ENCODE measurements at places on chromosomes 5 and 9.
A peak's percentile ranks its signal among the peaks of the same experiment; 100 is the strongest.

DNA sequence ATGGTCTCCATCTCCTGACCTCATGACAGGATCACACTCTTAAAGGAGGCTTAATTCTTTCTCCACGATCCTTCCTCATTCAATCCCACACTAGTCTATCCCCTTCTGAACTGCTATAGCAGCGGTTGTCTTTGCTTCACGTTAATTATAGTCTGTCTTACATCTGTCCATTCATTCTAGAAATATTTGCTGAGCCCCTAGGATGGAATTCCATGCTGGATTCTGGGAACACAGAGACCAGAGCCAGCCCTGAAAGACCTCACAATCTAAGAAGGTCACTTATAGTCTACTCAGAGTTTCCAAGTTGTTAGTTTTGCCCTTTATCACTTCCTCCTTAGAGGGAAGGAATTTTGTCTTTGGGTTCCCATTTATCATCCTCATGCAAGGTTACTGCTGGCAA is 193.5 kb downstream of the GAS1 start:
- DNase-seq, result no peak

- no peak for DNase-seq
Measured at GRCh38 chr9:128372784-128373183, 1.6 kb downstream of the URM1 start.

GRCh38 chr5:179120421-179120861 is 60.3 kb downstream of the ZNF354C start:
- no peak for DNase-seq

- no peak for DNase-seq
Measured at GRCh38 chr9:93302586-93303257, 118.8 kb downstream of the WNK2 start.

DNA sequence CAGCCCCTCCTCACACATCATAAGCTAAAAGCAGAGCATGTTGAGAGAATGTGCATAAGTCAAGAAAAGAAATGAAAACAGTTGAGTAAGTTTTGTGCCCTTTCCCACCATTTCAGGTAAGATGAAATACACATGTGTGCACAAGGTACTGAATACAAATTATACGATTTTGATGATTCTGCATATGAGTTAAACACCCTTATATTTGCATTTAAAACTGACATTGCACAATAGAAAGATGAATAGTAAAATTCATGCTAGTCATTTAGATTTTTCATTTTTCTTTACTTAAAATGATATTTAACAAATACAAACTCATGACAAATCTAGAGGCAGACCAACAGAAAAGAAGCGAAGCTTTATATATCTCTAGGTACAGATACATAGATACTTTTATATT is 24.9 kb upstream of the PSD2 start:
- DNase-seq, result no peak

DNA sequence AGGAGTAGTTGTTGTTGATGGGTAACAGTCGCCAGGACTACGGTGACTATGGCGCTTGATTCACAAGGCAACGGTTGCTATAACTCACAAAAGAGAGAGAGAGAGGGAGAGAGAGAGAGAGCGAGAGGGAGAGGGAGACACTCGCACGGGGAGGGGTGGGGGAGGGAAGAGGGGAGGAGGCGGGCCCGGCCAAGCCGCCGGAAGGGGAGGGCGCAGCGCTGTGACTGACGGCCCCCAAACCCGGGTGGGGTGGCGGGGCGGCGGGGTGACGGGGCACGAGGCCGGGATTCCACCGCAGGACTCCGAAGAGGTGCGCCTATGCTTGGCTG is at the start of gene RFX3:
Gene RFX3, minus strand, starts transcription at position 166 of the 329 bp plus-strand sequence. CDS start 130,413 bp downstream, outside the sequence.
- peak; percentile 88 for DNase-seq

- DNase-seq, result no peak
Measured at GRCh38 chr5:18010053-18010452, 375.8 kb downstream of the TAF11L14 start.

- peak; percentile 32 for DNase-seq
Measured at GRCh38 chr5:39283231-39283818, 64.0 kb upstream of the FYB1 start.

GRCh38 chr5:88955403-88955802 is 72.4 kb upstream of the MEF2C start:
- DNase-seq, result no peak

- no peak for DNase-seq
Measured at GRCh38 chr5:59835800-59836199, 57.7 kb downstream of the PDE4D start.

- DNase-seq, result no peak
Measured at GRCh38 chr5:40904205-40904993, 4.9 kb upstream of the C7 start.

DNA sequence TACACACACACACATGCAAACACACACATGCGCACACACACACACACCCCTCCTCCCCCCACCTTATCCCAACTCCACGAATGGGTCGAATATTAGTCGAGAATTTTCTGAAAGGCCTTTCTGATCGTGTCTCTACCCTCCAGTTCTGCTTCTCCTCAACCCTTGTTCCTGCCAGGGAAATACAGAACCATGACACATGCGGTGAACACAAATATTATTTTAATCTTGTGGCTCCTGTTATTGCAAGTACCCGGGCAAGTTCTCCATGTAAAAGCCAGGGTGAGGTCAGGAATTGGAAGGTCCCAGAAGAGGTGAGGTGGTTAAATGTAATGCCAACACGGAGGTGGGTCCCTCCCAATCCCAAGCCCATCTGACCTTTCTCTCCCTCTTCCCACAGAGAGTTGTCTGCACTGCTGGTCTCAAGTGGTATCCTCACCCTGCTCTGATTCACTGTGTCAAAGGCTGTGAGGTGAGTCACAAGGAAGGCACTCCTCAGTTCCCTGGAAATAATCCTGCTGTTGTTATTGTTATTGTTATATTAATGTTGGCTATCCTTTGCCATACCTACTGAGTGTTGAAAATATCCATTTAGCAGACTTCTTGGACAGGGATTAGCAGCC is 223.7 kb downstream of the PAPPA start:
- no peak for DNase-seq

- DNase-seq, result no peak
Measured at GRCh38 chr5:164832516-164832915, 1327.1 kb downstream of the MAT2B start.

DNA sequence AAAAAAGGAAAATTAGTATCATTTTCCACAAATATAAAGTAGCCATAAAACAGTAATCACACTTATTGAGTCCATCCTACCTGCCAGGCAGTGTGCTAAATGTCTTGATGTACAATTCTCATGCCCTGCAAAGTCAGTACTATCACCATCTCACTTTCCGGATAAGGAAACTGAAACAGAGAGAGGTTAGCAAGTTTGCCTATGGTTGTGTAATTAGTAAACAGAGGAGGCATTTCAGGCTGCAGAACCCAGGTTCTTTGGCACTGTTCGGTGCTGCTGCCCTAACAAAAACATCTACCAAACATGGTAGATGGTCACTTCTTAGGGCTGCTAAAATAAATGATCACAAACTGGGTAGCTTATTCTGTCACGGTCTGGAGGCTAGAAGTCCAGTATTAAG is 22.6 kb downstream of the PLAC8L1 start:
- no peak for DNase-seq

DNA sequence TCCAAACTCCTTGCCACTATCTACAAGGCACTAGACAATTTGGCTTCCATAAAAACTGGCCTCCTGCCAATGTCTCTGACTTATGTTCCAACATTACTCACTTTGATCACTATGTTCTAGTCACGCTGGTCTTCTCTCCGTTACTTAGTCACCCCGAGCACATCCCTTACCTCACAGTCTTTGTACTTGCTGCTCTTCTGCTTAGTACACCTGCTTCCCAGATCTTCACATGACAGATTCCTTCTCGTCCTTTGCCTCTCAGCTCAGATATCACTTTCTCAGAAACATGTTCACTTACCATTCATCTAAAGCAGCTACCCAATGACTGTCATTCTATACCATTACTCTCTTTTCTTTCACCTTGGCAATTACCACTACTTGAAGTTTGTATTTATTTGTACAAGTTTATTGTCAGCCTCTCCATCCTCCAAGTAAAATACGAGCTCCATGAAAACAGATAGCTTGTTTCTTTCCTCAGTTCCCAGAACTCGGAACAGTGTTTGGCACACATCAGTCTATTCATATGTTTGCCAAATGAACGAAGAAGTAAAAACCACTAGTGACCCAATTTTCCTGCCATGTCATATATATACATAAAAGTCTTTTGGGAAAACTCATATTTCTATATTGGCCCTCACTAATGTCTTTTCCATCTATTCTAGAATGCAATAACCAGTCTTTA is 5.9 kb upstream of the SLC22A5 start:
- DNase-seq, result no peak

GRCh38 chr5:124932791-124933600 is 186.6 kb upstream of the ZNF608 start:
- no peak for DNase-seq

- DNase-seq, result no peak
Measured at GRCh38 chr5:154866841-154867240, 8.4 kb downstream of the CNOT8 start.

- no peak for DNase-seq
Measured at GRCh38 chr9:85536076-85536475, 205.7 kb downstream of the AGTPBP1 start.

DNA sequence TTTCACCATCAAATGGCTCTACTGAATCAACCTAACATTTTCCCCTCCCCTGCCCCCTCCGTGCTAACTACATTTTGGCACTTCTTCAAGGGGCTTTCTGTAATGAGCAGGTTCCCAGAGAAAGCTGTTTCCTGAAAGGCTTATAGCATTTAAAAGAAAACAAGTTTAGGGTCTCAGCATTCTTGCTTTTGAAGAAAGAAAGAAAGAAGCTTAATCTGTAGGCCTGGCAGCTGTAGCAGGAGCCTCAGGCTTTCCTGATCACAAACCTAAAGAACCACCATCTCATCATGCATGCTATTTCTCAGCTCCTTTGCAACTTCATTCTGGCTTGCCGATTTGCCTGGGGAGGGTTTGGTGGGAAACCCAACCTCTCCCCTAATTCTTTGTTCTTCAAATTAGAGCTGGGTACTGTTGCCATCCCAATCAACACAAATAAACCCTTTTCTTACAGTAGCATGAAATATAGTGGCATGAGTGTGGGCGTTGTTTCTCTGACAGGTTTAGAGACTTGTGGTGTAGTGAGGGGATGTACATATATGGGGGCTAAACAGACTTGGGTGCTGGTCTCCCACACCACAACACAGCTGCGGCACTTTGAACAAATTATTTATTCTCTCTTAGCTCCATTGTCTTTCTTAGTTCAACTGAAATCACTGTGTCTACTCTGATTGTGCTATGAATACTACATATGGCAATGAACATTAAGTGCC is 160.5 kb upstream of the TNC start:
- no peak for DNase-seq

- DNase-seq, result no peak
Measured at GRCh38 chr9:98917746-98918487, 25.8 kb upstream of the COL15A1 start.

DNA sequence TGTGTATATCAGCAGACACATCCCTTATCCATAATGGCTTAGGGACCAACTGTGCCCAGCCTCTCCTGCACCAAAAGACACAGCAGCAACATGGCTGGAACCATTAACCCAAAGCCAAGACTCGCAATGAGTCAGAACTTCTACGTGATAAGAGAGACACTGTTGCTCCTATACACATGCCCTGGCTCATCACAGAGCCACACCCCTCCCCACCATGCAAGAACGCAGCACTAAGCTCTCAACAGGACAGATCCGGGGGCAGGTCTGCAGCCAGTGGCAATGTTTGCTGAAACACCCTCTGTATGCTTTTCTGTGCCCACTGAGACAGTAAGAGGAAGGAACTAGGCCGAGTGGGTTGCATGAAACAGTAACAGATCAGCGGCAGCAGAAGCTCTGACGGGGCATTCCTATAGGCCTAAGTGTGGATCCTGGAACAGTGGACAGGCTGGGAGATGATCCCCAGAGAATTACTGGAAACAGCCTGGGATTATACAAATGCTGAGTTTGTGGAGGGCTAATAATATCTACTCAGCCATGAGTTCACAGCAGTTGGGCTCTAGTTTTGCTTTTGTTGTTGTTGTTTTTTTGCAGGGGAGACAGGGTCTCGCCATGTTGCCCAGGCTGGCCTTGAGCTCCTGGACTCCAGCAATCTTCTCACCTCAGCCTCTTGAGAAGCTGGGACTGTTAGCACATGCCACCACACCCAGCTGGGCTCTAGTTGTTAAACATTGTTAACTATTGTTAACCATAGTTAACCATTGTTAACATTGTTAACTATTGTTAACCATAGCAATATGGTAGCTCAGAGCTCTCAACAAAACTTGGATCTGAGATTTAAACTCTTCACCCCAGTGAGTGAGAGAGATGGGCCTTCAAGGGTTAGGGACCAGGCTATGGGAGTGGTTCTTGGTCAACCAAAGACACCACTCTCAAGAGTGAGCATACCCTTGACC is 41.0 kb downstream of the B4GALT1 start:
- DNase-seq, result no peak

DNA sequence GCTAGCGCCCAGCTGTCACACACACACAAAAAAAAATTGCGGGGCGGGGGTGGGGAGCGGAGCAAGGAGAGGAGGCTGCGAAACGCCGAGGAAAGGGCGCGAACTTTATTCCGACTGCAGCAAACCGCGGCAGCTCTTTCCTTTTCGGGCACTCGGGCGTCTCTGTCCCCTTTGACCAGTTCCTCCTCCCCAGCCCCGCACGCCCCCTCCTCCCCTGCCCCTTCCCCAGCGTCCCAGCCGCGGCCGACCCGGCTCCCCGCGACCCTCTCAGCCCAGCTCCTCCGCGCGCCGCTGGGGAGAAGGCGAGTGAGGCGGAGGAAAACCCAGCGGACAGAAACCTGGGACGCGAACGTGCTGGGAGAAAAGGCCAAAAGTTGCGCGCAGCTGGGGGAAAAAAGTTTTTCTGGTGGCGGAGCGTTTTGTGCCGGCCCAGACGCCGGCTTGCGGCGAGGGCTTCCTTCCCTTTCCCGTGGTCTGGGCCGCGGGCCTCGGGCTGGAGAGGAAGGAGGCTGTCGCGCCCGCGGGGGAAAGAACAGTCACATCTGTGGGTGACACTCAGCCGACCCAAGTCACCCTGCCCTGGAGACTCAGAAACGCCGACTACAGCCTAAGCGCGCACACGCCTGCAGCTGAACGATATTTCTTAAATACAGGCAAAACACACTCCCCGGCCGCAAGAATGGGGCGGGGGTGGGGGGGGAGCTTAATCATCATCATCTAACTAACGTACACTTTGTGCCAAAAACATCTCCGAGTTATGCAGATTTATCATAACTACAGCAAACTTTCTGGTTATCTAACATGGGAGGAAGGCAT is 1.1 kb upstream of the BNC2 start:
- DNase-seq, result peak; percentile 8

DNA sequence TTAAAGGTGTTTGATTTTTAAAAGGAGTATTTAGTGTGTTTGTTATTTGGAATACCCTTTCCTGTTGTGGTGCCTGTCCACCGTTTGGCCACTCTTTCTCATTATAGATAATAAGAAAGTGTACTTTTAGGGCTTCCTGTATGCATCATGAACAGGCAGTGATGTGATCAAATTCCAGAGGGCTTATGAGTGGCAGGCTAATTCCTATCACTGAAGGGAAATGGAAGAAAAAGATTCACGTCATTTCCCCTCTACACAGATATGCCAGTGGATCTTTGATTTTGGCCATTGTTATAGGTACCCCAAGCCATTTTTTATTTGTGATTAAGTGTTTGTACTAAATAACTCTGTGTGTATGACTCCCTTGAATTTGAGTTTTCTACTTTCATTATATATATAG is 37.1 kb downstream of the RPS6 start:
- no peak for DNase-seq

- no peak for DNase-seq
Measured at GRCh38 chr9:99185934-99186333, 35.8 kb downstream of the ALG2 start.

- DNase-seq, result no peak
Measured at GRCh38 chr9:88925481-88925880, 65.8 kb upstream of the S1PR3 start.

Measured in stimulated activated CD8-positive, alpha-beta memory T cell treated with anti-CD3 and anti-CD28 coated beads, Interleukin-2, amount 100 ng/mL, for 1 hour (primary cell).